ENCODE measurements at places on chromosomes 11 and 22.

- DNase-seq = no peak
Observed at GRCh38 chr11:9386086-9386485, 1.6 kb downstream of the IPO7 start.

DNA sequence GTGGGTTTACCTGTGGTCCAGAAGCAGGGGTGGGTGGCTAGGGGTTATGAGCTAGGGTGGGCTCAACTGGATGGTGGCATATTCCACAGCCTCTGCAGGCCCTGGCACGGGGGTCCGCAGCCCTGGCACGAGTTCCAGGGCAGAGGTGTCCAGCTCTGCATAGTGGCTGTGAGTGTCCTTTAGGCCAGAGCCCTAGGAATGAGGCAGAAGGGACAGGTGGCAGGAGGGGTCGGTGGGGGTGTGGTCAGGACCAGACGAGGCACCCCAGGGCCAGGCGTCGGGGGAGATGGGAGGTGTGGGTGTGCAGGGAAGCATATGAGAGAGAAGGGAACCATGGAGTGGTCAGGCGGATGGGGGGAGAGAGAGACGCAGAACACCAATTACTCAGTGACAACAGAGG lies 99.9 kb downstream of the NECTIN1 start:
- no peak for DNase-seq

DNA sequence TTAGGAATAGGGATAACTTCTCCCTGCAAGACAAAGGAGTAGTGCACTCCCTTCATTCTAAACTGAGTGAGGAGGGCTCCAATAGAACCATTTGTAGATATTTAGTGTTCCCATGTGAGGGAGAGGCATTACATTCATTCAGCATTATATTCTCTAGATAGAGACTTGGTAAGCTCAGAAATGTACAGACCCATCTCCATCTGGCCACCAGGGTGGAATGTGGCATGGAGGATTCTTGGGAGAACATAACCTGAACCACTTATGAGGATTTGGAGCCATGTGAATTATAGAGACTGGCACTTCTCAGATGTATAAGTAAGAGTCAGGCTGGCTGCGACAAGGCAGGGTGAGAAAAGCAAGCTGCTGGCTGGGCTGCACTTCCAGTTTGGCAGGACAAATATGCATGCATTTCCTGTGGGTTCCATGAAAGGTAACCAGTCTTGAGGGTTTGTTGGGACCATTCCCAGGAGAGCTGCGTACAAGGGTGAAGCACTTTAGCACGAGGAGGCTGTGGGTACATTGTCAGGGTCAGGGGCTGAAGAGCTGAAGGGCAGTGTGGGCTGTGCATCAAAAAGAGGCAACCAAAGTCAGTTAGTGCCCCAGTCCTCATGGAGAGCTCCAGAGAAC lies 9.2 kb downstream of the RRP8 start:
- no peak for DNase-seq

DNA sequence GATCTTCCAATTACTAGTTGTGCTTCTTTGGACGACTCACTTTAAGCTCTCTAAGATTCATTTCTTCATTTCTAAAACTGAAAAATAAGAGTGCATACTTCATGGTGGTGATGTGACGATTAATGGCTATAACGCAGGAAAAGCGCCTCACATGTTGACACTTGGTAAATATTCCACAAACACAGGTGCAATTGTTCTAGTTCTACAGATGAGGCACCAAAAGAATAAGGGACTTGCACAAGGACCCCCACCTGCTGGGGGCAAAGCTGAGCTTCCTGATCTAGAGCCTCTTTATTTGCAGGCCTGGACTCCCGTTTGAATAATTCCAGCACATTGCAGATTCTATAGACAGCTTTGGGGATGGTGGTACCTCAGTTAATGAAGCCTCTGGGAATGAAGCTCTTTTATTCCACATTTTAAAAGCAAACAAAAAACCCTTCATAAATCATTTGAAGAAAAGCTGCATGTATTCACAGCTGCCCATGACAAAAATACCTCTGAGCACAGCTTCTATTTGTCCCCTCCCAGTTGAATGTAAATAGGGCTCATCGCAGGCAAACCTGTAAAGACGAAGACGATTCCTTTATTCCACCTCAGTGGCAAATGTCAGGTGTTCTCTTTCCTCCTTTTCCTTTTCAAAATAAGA lies 14.9 kb upstream of the CADM1 start:
- no peak for DNase-seq

GRCh38 chr11:72112978-72113808 lies 698 bp upstream of the ANAPC15 start:
- DNase-seq = no peak

DNA sequence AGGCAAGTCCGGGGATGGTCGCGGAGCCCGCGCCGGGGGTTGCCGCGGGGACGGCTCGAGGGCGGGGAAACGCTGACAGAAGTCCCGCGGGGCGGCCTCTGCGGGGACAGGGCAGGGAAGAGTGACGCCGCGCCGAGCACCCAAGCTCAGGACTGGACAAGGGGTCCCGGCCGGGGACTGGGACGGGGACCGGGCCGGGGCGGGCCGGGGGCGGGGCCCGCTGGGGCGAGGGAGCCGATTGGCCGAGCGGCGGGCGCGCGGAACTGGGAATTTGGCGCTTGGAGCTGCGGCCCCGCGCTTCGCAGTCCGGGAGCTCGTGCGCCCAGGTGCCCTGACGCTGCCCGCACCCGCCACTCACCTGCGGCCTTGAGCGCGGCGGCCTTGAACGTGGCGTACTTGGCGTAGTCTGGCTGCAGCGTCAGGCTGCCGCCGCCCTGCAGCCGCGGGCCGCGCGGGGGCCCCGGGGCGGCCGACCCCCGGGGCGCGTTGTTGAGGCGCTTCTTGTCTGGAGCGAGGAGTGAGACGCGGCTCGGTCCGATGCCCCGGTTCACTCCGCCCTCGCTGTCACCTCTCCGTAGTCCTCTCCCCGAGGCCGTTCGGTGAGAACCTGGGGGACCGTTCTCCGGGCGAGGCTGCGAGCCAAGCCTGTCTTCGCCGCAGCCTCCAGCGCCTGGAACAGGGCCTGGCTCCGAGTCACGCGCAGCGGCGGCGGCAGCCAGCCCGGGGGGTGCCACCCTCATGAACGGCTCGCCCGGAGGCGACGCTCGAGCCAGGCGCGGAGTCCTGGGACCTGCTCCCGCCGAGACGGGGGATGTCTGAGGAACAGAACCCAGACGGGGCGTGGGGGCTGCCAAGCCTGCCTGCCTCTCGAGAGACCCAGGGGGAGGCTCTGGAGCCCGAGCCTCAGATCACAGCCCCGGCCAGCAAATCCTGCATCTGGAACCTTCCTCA lies 4.5 kb downstream of the SHISA8 start:
- DNase-seq = peak; percentile 62

DNA sequence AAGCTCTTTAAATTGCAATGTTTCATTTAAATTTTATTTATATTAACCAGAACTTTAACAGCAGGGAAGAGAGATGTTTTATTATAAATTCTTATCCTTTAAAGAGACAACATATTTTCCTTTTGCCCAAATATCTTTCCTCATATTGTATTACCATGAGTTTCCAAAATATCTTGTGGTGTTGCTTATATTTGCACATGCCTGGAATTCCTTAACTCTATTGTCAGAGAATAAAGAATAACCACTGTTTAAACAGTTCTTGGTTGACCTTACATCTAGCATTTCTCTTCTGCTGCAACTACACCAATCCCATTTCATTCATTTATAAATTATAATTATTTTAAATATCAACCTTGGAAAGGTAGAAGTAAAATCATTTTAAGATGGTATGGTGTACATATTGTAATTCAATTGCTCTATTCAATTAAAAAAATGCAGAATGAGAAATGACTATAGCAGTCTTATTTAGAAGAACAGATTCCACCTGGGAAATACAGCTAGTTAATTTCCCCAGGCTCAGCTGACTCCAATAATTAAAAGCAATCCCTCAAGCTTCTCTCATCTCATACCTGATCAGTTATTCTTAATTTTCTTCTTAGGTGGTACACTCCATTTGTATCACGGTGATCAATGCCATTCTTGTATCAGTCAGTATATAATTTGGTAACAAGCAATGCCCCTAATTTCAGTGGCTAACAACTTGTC lies 923.3 kb downstream of the KCNA4 start:
- DNase-seq = no peak
